Nephron progenitor cell (in vitro differentiated cells): ENCODE measurements at places on chromosomes 7 and 10.

DNA sequence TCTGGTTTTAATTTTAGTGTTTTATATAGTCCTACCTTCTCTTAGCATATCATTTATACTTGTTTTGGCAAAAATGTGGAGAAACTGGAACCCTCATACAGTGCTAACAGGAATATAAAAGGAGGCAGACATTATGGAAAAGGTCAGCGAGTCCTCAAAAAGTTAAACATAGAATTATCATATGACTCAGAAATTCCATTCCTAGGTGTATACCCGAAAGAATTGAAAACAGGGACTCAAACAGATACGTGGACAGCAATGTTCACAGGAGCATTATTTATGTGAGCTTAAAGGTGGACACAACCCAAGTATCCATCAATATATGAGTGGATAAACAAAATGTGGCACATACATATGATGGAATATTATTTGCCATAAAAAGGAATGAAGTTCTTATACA lies 51.5 kb downstream of the VAX1 start:
- DNase-seq = no peak

GRCh38 chr7:140625908-140626868 lies 14.4 kb downstream of the DENND2A start:
- DNase-seq = no peak

DNA sequence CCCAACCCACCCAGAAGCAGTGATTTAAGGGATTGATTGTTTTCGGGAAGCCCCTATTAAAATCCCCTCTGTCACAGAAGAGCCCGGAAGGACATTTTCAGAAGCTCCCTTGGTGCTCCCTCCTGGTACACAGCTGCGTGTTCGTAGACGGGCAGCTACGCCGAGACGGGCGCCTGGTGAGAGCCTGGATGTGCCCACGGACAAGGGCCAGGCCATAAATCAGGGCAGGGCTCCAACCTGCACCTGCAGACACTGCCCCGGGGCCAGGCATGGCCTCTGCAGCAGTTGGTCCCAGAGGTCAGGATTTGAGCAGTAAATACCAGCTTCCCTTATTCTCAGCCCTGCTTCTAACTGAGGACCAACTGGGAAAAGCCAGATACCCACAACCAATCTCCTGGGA lies 106.8 kb downstream of the PAXIP1 start:
- no peak for DNase-seq

GRCh38 chr7:70298780-70299471 lies 700.7 kb downstream of the AUTS2 start:
- no peak for DNase-seq

DNA sequence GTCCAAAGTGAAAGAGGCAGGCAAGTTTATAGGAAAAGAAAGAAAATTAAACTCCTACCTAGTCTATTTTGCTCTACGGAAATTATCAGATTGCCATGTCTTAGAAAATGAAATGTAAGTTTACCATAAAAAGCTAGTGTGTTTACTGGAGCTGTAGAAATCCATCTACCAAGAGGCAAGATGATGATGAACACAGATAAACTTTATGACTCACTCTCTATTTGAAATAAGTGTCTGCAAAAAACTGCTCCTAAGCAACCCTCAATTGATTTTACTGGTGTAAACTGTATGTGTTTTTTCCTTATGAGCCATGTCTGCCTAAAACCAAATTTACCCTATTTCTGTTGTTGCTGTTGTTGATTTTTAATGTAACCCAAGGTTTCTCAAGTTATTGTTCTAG lies 73.8 kb upstream of the TMEM106B start:
- DNase-seq = no peak

DNA sequence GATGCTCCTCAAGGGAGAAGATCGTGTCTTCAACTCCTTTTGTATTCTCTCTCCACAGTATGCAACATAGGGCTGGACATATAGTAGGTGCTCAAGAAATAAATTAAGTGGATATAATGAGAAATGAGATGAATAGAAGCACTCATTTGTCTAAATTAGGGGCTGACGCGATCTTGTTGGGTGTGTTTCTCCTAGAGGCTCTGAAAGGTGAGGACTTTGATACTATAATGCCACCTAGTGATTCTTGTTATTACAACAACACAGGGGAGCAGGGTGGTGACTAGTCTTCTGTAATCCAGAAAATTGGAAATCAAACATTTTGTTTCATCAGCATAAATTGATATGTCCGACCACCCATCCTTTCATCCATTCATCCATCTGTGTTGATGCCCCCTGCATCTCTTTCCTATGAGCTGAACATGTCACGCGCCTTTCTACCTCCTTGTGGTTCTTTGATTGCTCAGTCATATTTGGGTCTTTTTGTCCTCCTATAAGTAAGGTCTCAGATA lies 3.5 kb upstream of the CFAP58 start:
- DNase-seq = no peak

DNA sequence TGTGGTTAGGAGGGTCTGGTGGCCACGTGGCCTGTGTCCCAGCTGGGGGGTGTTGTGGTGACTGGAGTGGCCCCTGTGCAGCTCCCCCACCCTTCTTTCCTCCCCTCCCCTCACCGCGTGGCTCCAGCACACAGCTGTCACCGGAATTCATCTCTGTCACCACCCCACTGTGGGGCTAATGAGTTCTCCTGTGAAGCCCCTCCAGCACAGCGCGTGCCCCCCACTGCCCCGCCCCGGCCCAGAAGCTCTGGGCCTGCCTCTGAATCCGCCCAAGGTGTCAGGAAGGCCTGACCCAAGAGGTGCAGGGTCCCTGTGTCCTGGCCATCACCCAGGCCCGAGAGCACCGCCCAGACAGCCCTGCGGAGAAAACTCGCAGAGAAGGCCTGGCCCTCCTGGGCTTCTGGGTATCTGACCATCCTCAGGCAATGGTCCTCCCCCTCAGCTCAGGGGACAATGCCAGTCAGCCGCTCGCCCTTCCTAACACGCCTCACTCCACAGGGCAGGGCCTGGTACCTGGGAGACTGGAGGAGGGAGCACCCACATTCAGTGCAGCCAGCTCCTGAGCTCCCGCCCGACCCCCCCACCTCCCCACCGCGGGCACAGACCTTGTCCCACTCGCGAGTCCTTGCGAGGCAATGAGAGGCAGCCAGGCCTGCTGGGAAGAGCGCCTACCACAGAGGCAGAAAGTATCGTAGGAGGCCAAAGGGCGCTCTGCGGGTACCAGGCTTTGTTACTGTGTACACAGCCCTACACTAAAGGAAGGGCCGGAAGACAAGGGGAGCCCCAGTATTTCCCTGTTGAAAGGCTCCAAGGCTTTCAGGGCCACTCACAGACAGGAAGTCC lies 38.2 kb downstream of the GBX1 start:
- DNase-seq = no peak

DNA sequence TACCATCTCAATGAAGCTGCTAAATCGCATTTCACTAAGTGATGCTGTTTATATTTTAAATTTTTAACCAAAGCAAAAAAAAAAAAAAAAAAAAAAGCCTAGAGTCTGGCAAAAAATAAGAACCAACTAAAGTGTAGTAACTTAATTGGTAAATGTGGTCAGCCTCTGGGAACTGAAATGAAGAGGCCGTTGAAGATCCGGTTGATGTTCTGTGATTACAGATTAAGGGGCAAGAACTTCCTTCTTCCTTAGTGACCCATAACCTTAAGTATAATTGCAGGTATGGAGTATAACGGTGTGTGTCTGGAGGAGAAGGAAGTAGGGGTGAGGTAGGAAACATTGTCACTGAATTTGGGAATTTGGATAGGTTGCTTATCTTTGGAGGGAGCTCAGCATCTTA lies 7.7 kb upstream of the SRGN start:
- DNase-seq = no peak
